ENCODE measurements at places on chromosomes 2 and 18.
A peak's percentile ranks its signal among the peaks of the same experiment; 100 is the strongest.

GRCh38 chr2:170512266-170512665 lies 202.9 kb upstream of the SP5 start:
- H3K27ac ChIP-seq: no peak overlapping the region
- H3K4me3 ChIP-seq: no peak overlapping the region
- DNase-seq: no peak

DNA sequence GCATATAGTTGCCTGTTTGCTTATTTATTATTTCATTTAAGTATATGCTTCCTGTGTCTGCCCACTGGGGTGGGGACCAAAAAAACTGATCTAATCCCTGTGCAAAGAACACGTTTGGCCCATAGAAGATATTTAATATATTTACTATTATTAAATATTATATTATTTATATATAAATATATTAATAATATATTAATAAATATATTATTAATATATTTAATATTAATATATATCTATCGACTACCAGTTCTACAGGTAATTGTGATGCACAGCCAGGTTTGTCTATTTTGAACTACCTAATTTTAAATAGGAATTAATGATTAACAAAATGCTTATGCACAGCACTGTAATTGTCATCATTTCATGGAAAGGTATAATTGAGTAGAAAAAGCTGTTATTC lies 288.9 kb upstream of the LYPD1 start:
- H3K27ac ChIP-seq: no peak overlapping the region
- H3K4me3 ChIP-seq: no peak overlapping the region
- H3K27me3 ChIP-seq: no peaks in the 10 kb centered on the region
- H3K4me1 ChIP-seq: no peaks in the 10 kb centered on the region

GRCh38 chr18:5288517-5288935 lies 7.0 kb downstream of the ZBTB14 start:
- no peaks in the 10 kb centered on the region for H3K27me3 ChIP-seq
- H3K27ac ChIP-seq: no peak overlapping the region
- no peak overlapping the region for H3K4me3 ChIP-seq
- H3K36me3 ChIP-seq: peaks cover 26% of the 10 kb centered on the region
- H3K4me1 ChIP-seq: peaks cover 9% of the 10 kb centered on the region

GRCh38 chr2:117956036-117956796 lies 57.7 kb downstream of the CCDC93 start:
- DNase-seq: peak; percentile 24
- no peaks in the 10 kb centered on the region for H3K4me1 ChIP-seq
- no peak overlapping the region for H3K4me3 ChIP-seq
- H3K27me3 ChIP-seq: no peaks in the 10 kb centered on the region
- peaks cover 5% of the 10 kb centered on the region for H3K36me3 ChIP-seq

GRCh38 chr2:137031731-137032130 lies 266.4 kb downstream of the THSD7B start:
- no peaks in the 10 kb centered on the region for H3K27me3 ChIP-seq
- H3K36me3 ChIP-seq: no peaks in the 10 kb centered on the region
- no peak overlapping the region for H3K4me3 ChIP-seq
- H3K4me1 ChIP-seq: no peaks in the 10 kb centered on the region

DNA sequence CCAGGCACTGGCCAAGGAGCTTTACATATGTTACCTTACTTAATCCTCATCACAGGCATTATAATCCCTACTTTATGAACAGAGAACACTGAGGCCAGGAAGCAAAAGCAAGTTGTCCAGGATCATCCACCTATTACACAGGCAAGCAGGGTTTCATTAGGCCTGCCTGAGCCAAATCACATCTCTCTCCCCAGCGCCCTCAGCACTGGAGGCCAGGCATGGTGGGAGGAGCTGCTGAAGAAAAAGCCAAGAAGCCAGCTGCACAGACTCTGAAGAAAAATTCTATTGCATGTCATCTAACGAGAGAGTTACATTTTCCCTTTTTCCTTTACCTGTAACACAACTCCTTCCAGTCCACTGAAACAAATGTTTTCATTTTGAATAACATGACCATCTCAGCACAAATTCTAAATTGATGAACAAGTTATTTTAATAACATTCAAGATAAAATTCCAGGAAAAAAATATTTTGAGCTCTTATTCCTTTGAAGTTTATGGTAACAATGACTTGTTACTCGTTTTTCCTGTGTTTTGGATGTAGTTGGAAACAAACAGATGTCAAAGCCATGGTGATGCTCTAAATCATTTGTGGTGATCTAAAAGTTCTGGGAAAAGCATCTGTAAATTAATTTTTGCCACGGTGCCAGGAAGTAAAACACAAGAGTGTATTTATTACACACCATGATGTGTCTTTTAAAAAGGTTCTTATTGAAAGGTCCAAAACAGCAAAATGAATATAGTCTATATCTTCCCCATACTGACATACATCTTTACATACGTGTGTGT lies 139.0 kb upstream of the ITGB6 start:
- no peak overlapping the region for H3K4me3 ChIP-seq
- no peaks in the 10 kb centered on the region for H3K4me1 ChIP-seq
- H3K36me3 ChIP-seq: no peaks in the 10 kb centered on the region
- DNase-seq: no peak
- no peak overlapping the region for H3K27ac ChIP-seq

GRCh38 chr2:211836409-211836808 lies 702.2 kb downstream of the ERBB4 start:
- H3K36me3 ChIP-seq: no peaks in the 10 kb centered on the region
- H3K4me3 ChIP-seq: no peak overlapping the region
- DNase-seq: no peak

- H3K4me1 ChIP-seq: no peaks in the 10 kb centered on the region
- H3K36me3 ChIP-seq: no peaks in the 10 kb centered on the region
- no peak for DNase-seq
- no peaks in the 10 kb centered on the region for H3K27me3 ChIP-seq
- H3K4me3 ChIP-seq: no peak overlapping the region
- H3K27ac ChIP-seq: no peak overlapping the region
Observed at GRCh38 chr2:118687192-118687591, 160.3 kb downstream of the EN1 start.

- H3K27me3 ChIP-seq: no peaks in the 10 kb centered on the region
- no peak for DNase-seq
- no peaks in the 10 kb centered on the region for H3K36me3 ChIP-seq
- no peaks in the 10 kb centered on the region for H3K4me1 ChIP-seq
- H3K27ac ChIP-seq: no peak overlapping the region
Observed at GRCh38 chr18:3235846-3236245, 11.8 kb upstream of the MYL12A start.

DNA sequence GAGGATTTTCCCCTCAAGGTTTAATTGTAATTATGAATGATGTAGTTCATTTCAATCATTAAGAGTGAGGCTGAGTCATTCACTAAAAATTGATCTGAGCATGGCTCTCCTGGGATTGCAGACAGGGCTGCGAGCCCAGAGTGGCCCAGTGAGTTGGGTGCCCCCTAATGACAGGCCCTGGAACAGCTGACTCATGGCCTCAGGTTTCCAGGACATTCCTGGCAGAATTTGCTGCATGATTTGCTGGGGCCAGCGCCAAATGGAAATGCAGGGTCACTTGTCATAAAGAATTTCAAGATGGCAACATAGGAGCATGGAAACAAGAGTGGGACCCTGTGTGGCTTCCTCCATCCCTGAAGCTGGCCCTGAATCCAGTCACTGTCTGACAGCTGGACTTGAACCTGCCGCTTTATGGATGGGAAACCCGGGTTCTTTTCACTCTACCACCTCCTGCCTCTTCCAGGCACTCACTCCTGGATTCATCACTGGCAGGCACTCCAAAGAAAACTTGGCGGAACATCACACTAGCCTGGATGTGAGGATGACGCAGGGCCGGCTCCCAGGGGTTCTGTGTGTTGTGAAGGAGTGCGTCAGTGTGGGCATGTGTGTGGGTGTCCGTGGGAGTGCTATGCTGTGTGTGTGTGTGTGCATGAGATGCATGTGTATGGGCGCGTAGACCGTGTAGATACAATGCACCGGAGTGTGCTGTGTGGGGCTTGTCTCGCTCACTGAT lies 15.2 kb downstream of the OTOF start:
- H3K27me3 ChIP-seq: no peaks in the 10 kb centered on the region
- H3K4me1 ChIP-seq: no peaks in the 10 kb centered on the region
- no peak overlapping the region for H3K27ac ChIP-seq

GRCh38 chr2:220420820-220421219 lies 793.4 kb downstream of the SLC4A3 start:
- DNase-seq: no peak
- H3K27ac ChIP-seq: no peak overlapping the region
- no peaks in the 10 kb centered on the region for H3K36me3 ChIP-seq

- H3K36me3 ChIP-seq: no peaks in the 10 kb centered on the region
- DNase-seq: no peak
- no peak overlapping the region for H3K27ac ChIP-seq
Observed at GRCh38 chr18:79397830-79398761, 2.4 kb downstream of the NFATC1 start.

DNA sequence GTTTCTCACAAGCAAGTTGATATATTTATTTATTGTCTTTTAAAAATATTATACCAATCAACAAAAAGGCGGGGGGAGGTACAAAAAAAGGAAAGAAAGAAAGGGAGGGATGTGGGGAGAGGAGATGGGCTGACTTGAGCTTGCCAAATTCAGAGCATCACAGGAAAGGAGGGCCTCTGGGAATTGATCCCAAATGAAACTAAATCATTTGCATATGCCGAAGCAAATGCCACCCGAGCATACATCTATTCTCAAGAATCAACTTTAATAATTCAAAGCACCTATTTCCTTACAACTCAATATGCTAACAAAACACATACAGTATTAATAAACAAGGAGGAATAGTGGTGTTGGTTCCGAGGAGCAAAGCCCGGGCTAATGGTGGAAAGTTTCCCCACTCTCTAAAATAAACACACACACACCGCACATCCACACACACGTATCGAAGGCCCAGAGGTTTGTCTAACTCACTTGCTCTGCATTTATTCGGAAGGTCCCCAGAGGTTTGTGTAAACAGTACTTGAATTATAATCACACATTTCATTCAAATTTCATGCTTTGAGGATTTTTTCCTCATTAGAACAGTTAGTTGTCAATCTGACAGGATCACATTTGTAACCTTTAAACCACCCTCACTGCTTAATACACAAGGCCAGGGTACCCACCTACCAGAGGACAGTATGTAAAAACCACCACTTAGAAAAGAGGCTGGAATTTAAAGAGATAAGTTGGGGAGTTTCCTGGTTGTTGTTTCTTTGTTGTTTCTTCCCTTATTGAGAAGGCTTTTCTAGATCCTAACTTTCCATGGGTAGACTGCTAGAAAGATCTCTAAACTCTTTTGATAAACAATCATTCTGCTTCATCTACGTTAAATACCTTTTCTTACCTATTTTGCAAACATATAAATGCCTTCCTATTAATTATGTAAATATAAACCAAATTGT lies 264.7 kb downstream of the TCF4 start:
- H3K27me3 ChIP-seq: no peaks in the 10 kb centered on the region
- peak overlapping the region; percentile 55 for H3K4me3 ChIP-seq
- H3K36me3 ChIP-seq: no peaks in the 10 kb centered on the region
- peaks cover 44% of the 10 kb centered on the region for H3K4me1 ChIP-seq

DNA sequence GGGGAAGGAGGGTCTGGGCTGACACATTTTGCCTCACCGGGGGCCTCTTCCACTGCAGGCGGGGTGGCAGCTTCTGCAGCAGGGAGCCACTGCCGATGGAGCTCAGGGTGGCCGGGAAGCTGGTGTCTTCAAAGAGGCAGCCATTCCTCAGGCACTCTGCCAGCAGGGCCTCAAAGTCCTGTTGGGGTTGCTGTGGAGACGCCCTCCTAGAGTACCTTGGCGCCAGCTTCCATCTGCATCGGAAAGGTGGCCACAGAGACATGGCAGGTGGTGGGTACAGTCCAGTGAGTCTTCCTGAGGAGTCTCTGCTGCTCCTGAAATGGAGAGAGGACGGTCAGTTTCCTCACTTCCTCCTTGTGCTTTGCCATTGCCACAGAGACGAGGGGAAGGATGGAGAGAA lies 12.1 kb downstream of the CAPN14 start:
- H3K27me3 ChIP-seq: no peaks in the 10 kb centered on the region
- H3K4me3 ChIP-seq: no peak overlapping the region
- no peak for DNase-seq
- no peaks in the 10 kb centered on the region for H3K36me3 ChIP-seq
- H3K4me1 ChIP-seq: peaks cover 8% of the 10 kb centered on the region
- no peak overlapping the region for H3K27ac ChIP-seq

DNA sequence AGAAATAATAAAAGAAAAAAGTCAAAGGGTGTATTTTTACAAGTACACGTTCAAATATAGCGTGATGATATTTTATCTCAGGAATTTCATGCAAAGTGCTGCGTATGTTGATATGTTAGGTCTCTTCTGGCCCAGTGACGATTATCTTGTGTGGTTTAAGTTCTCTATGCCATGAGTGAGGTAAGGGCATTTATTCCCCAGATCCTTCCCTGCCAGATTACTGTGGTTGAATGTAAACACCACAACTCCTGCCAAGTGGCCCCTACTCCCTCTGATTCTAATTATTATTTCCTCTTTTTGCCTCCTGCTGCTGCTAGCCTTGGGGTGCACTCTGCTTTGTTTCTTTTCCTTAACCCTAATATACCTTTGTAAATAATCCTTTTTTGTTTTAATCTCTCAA lies 12.2 kb downstream of the SCN2A start:
- no peak overlapping the region for H3K4me3 ChIP-seq
- DNase-seq: no peak
- no peaks in the 10 kb centered on the region for H3K4me1 ChIP-seq
- no peak overlapping the region for H3K27ac ChIP-seq
- no peaks in the 10 kb centered on the region for H3K27me3 ChIP-seq
- no peaks in the 10 kb centered on the region for H3K36me3 ChIP-seq

GRCh38 chr2:191197096-191197495 lies 46.3 kb upstream of the STAT4 start:
- H3K36me3 ChIP-seq: no peaks in the 10 kb centered on the region
- H3K4me3 ChIP-seq: no peak overlapping the region
- no peak for DNase-seq
- no peaks in the 10 kb centered on the region for H3K4me1 ChIP-seq

DNA sequence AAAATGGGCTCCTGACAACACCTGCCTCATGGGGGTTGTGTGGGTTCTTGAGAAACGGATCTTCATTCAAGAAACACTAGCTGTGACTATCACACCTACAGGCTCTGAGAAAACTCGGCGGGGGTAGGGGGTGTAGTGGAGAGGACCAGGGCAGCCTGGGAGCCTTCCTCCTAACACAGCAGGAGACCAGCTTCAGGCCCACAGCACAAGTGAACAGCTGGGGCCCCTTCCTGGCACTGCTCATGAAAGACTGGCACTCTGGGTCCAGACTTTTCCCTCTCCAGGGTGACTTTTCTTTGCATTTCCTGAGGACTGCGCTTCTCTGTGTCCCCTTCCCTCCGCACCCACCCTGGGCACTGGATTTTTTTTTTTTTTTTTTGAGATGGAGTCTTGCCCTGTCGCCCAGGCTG lies 7.2 kb upstream of the SEMA4C start:
- DNase-seq: no peak
- H3K4me1 ChIP-seq: peaks cover 53% of the 10 kb centered on the region
- H3K36me3 ChIP-seq: no peaks in the 10 kb centered on the region
- no peak overlapping the region for H3K27ac ChIP-seq

GRCh38 chr2:43127941-43128558 lies 98.4 kb downstream of the ZFP36L2 start:
- DNase-seq: no peak
- H3K27me3 ChIP-seq: no peaks in the 10 kb centered on the region

DNA sequence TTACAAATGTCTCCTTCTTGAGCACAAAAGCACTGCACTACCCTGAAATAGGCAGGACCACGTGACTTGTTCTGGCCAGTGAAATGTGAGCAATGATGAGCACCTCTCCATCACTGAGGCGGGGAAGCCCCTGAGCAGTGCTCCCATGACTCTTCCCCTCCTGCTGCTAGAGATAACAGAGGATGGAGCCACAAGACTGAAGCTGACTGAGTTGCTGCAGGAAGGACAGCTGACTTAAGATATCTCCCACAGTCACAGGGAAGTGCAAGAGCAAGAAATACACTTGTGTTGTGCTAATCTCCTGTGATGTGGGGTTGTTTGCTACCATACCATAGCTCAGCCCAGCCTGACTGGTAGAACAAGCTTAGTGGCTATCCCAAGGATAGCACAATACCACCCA lies 38.7 kb downstream of the STK39 start:
- no peak for DNase-seq
- no peaks in the 10 kb centered on the region for H3K36me3 ChIP-seq
- no peak overlapping the region for H3K4me3 ChIP-seq
- H3K27ac ChIP-seq: no peak overlapping the region

All from GM23338 (cell line).